ENCODE measurements at places on chromosomes 6 and 20.

DNA sequence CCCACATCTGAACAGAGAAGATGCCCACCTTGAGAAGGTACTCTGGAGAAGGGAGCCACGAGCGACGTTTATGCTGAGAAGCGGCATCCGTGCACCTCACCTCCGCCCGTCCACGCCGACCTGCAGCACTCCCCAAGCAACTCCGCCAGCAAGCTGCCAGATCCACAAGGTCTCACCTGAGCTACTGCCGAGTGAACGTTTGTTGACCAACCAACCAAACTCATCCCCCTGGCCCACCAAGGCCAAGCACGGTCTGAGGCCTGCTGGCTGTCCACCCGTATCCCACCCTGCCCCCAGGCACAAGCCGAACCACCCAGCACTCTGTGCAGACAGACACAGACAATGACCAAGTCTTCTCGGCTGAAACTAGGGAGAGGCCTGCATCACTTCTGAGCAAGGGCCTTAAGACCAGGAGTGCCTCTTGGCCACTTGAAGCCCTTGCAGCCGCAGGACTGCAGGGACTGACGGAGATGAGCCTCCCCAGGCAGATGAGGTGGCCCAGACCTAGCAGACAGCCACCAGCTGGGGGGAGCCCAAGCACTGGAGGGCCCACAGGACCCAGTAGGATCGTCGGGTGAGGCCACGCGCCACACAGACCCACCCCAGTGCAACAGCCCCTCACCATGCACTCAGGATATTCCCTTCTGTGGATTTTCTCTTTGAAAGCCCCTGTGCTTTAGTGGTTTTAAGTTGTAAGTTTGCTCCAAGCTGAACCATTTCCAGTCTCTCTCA is 12.1 kb downstream of the TAF4 start:
- no peak for DNase-seq

DNA sequence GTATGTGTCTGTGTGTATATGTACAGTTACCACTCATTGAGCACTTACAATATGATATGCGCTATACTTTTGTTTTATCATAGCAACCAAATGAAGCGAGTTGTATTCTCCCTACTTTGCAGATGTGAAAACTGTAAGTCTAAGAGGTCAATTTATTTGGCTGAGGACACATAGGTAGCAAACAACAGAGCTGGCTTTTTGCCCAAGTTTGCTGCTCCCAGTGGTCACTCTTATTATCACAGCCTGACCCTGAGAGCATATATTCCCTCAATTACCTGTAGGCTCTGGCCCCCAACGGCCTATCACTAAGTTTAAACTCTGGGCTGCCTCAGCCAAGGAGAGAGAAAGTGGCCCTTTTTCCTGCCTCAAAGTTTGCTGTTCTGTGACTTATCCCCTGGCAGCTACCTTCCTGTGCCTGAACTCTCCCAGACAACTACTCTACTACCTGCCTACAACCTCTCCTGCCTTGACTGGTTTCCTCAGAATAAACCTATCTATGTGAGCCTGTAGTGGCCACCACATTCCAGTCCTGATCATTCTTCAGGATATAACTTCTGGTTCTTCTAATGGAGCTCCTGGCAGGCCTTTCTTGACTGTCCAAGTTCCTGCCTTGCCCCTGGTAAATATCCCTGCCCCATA is 221.8 kb downstream of the FRK start:
- peak; percentile 19 for DNase-seq

DNA sequence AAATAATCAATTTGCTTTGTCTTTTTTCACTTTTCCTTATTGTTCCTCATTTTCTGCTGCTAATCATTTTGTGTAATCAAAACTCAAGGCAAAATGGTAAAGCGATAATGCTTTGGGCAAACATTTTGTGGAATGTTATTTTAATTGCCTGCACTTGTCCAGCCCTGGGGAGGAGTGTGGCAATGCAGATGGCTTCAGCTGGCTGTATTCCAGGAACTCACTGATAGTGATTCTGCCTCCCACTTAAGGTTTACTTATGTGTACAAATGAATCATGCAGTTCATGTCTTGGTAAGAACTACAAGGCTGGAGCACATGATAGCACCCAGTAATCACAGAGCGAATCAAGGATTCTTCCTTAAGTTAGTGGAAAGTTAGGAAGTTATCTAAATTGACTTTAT is 107.8 kb downstream of the COL19A1 start:
- peak; percentile 61 for DNase-seq

DNA sequence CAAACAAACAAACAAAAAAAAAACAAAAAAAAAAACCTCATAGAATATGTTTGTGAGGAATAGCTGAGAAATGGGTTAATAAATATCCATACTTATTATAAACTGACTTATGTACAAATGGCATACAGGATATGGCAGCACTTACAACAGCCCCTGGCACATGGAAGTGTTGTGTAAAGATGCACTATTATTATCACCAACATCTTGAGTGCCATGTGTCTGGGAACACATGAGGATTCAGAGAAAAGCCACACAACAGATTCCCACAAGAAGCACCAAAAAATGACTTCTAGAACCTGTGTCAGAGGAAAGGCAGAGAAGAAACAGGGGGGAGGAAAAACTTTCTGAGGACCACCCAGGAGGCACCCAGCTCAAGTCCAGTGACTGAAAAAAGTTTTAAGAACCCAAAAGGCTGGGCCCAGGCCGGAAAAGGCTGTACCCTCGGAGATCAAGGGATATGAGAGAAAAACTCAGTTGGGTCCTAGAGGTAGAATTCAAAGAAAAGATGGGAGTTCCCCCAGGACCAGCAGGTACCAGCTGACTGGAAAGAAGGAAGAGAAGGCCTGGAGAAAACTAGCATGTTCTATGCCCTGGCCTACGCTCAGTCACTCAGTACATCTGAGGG is 9.4 kb upstream of the TAF8 start:
- DNase-seq, result no peak

DNA sequence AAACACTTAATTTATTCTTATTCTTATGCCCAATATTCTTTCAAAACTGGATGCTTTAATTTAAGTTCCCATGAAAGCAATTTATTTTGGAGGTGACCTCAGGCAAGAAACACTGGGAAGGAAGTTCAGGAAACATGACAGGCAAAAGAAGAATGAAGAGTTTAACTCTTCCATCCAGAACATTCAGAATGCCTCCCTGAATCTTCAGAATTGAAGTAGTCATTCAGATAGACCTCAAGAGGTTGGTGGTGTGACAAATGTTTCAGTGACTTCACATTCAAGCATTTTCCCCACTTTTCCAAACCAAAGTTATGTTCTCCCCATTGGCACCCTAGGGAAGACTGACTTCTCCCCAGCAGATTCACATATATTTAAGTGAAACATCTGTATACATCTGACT is 110.5 kb downstream of the HAO1 start:
- peak; percentile 6 for DNase-seq

GRCh38 chr20:31644701-31645100 is 7.0 kb downstream of the COX4I2 start:
- DNase-seq, result no peak

GRCh38 chr6:148677594-148678476 is 69.0 kb upstream of the UST start:
- DNase-seq, result no peak

DNA sequence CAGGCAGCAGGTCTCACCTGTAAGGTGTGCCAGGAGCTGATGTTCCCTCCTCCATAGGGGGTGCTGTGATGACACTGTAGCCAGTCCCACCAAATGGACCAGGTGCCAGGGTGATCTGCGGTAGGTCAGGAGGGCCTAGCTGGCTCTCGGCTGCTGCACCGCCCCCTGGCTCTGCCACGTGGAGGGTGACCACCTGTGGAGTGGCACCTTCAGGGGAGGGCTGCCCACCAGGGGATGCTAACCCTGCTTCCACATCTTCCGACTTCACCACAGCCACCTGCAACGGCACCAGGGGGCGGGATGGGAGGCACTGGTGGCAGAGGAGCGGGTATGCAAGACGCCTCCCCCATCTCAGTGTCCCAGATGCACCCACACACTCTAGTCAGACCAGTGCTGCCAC is 18.3 kb downstream of the ZNF335 start:
- no peak for DNase-seq

GRCh38 chr6:167858086-167858591 is 31.4 kb downstream of the AFDN start:
- peak; percentile 53 for DNase-seq

GRCh38 chr6:6495851-6496250 is 92.7 kb upstream of the LY86 start:
- no peak for DNase-seq

GRCh38 chr6:36600564-36601146 is 6.5 kb downstream of the SRSF3 start:
- DNase-seq, result no peak

All from M059J (cell line).